ENCODE measurements at places on chromosomes 12 and 14. TPM values are rescaled to one million over a fixed set of nuclear protein-coding genes. Genes with fewer than 3 reads are reported as not detected.

TPPP2 gene
- not detected for total RNA-seq

MSRB3 gene
- 26.8 TPM for total RNA-seq

AMHR2 gene
- total RNA-seq: 0.37 TPM

RPGRIP1 gene
- 0.15 TPM for total RNA-seq

MYH6 gene
- total RNA-seq: not detected

NGB gene
- total RNA-seq: not detected

Data from upper lobe of left lung (tissue), 6 donors.